ENCODE measurements at places on chromosomes 7 and 10.

DNA sequence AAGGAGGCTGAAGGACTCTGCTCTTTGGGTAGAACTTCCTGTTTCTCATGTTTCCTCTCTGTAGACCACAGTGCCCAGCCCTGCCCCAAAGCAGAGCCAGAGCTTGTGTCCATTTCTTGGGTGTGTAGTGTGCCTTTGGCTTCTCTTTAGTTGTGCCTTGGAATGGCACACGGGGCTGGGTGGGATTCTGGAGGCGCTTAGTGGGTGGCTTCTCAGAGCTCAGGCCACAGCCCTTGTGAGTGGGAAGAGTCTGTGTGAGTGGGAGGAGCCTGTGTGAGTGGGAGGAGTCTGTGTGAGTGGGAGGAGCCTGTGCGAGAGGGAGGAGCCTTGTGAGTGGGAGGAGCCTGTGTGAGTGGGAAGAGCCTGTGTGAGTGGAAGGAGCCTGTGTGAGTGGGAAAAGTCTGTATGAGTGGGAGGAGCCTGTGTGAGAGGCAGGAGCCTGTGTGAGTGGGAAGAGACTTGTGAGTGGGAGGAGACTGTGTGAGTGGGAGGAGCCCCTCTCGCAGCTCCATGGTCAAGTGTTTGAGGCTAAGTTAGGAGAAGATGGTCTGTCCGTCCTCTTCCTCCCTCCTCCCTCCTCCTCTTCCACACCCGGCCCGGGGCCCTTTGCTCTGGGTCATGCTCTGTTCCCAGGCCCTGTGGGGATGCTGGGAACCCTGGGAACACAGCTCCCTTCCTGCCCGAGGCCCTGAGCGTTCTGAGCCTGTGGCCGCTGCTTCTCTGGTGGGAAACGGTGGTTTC, 153.0 kb downstream of the GRK5 start:
- no peak for DNase-seq

DNA sequence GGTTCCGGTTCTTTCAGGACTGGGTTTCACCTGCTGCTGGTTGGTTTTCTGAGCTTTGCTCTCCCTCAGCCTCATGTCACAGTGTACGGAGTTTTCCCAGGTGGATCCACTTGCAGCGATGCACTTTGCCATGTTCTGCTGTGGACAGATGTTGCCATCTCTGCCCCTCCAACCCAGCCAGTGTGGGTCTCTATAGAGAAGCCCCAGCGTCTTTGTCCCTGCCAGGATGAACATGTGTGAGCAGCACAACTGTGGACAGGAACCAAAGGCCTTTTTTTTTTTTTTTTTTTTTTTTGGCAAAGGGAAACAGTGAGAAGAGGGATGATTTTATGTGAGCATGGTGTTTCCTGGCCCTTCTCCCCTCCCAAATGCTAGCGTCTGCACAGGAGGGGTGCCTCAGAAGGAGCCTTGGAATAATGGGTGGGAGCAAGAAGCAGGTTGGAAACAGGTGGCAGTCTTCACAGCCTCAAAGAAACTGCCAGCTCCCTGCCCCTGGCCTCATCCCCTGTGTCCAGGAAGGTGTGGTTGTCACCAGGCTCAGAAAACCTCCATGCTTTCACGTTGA, 106.5 kb downstream of the RPS24 start:
- no peak for DNase-seq

DNA sequence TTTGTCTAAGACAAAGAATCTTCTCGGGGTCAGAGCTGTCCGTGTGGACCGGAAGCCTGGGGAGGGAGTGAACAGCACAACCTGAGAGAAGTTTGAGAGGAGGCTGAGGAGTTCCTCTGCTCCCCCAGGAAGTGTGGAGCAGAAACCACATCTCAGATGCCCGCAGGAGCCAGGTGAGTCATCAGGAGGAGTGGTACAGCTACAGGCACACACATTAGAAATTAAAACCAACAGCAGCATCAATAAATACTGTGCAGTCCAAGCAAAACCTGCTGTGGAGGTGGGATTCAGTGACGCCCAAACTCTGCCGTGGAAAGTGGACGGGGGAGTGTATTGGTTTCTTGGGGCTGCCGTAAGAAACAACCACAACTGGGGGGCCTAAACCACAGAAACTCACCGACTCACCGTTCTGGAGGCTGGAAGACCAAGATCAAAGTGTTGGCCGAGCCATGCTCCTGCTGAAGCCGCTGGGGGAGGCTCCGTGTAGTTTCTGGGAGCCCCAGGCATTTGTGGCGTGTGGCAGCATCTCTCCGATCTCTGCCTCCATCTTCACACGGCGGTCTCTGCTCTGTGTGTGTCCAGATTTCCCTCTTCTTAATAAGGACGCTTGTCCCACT, 31.2 kb upstream of the GARS1 start:
- DNase-seq, result no peak

DNA sequence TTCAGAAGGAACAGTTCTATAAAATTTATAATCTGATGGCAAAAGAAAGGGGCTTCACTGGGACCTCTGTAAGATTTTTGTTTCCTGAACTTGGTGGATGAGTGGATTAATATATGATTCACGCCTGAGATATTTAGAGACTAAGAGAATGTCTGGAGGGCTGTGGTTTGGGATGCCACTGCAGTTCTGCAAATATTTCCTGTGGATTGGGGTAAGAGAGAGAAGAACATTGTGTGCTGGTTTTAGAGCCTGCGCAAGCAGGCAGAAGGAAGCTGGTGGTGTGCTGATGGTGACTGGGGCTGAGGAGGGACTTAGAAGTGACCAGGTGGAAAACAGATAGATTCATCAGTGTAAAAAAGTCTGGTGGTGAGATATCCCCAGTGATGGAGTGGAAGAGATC, 87.0 kb downstream of the SUGCT start:
- no peak for DNase-seq

GRCh38 chr7:21149809-21150208, 278.1 kb upstream of the SP4 start:
- no peak for DNase-seq

DNA sequence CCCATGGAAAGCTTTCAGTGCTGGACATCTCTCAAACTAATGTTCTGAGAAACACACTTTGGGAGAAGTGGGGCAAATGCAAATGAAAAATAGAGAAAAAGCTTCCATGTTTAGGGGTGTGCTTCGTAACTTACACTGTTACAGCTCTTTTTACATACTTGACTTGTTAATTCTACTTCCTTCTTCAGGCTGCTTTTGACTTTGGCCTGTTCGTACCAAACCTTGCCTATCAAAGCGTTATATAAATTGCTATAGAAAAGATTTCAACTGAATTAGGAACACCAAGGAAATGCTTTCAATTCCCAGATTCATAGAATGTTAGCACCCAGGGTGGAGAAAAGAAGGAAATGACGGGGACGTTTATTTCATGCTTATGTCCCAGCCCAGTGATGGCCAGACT, 140.8 kb upstream of the PRR15 start:
- DNase-seq, result no peak

- DNase-seq, result no peak
Observed at GRCh38 chr10:132166216-132166950, 20.4 kb upstream of the DPYSL4 start.

GRCh38 chr7:85285527-85285926, 98.7 kb upstream of the SEMA3D start:
- no peak for DNase-seq

GRCh38 chr10:126384269-126384873, 3.9 kb downstream of the ADAM12 start:
- DNase-seq, result no peak

DNA sequence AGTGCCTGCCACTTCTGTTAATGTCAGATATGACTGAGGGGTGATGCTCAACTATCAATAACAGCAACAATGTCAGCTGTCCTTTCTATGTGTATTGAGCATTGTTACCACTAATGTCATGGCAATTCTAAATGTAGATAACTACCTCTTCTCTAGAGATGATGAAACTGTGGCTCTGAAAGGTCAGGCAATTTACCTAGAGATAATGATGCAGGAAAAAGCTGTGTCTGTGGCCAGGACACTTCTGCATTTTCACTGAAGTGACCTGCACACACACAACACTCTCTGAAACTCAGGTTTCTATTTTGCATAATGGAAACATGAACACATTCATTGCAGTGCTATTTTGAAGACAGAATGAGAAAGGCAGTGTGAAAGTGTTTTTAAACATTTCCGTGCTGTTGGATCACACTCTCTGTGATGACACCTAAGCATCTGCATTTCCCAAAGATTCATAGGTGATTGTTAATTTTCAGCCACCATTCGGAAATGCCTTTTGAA, 148.2 kb downstream of the KCND2 start:
- DNase-seq, result no peak

DNA sequence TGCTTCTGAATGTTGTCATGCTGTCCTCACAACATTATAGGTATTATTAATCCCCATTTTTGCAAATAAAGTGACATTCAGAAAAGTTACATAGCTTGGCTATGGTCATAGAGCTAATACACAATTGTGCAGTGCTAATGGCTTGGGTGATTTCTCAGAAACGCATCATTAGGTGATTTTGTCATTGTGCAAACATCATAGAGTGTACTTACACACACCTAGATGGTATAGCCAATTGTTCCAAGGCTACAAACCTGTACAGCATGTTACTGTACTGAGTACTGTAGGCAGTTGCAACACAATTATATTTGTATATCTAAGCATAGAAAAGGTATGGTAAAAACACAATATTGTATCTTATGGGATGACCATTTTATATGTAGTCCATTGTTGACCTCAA, 91.0 kb downstream of the BTAF1 start:
- no peak for DNase-seq

DNA sequence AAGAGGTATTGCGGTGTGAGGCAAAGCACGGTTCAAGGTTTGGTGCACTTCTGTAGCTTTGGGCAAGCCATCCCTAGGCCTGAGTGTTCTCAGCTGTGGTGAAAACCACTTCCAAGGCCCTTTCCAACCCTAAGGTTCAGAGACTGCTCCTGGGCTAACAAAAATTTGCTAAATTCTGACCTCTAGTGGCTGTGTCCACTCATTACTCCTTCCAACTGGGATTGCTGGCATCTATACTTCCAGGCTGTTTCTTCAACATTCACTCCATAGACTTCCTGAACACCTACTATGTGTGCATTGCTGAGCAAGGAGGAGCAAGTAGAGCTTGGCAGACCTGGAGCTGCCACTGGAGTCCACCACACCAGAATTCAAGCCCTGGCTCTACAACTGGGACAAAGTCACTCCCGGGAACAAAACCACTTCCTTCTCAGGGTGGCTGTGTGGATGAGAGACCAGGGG, 29.3 kb upstream of the SH3PXD2A start:
- DNase-seq, result no peak

GRCh38 chr10:133359554-133359971, 1.7 kb upstream of the FUOM start:
- DNase-seq, result no peak

- DNase-seq, result no peak
Observed at GRCh38 chr10:77177589-77177988, 460.0 kb downstream of the KCNMA1 start.

GRCh38 chr7:157278791-157279724, 57.7 kb upstream of the DNAJB6 start:
- no peak for DNase-seq

- no peak for DNase-seq
Observed at GRCh38 chr7:94996369-94996768, 89.0 kb downstream of the PPP1R9A start.

DNA sequence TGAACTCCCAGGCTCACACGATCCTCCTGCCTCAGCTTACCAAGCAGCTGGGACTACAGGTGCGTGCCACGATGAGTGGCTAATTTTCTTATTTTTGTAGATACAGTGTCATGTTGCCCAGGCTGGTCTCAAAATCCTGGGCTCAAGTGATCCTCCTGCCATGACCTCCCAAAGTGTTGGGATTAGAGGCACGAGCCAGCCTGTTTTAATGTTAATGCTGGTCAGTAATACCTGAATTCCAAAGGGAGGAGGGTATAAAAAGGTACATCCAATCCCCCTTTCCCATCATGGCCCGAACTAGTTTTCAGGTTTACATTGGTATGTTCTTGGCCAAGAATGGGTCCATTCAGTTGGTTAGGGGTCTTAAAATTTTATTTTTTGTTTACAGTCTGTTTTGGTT, 329.1 kb downstream of the PARD3 start:
- DNase-seq, result no peak

DNA sequence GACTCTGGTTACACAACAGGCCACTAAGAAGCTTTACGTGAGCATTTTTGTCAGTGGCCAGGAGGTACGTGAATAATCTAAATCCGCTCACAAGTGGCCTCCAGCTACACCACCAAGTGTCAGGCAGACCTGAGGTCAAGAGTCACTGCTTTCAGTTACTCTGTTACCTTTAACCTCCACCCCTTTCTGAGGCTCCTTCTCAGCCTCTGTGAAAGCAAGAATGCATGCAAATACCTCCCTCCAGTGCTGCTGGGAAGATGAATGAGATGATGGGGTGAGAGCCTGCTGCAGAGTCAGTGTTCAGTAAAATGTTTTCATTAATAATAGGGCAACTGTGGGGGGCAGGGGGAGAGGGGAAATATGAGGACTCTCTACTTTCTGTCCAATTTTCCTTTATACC, 11.2 kb downstream of the DDC start:
- no peak for DNase-seq

DNA sequence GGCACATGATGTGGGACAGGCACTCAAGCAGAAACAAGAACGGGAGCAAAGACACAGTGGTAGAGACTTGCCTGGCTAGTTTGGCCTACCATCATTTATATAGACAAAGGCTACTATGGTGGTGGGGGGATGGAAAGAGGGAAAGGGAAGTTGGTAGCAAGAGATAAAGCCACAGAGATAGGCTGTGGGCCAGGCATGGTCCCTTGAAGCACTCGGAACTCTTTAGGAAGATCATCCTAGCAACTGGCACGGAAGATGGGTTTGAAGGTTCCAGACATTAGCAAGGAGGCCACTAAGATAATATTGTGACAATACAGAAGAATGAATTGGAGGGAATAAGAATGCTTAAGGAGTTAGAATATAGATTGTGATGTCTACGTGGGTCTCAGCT, 319.6 kb downstream of the ELMO1 start:
- no peak for DNase-seq

- no peak for DNase-seq
Observed at GRCh38 chr7:150978126-150978789, at the start of gene KCNH2. Gene KCNH2, minus strand, starts transcription at chr7:150978321. Its CDS starts 408 bp downstream, at chr7:150977913.

DNA sequence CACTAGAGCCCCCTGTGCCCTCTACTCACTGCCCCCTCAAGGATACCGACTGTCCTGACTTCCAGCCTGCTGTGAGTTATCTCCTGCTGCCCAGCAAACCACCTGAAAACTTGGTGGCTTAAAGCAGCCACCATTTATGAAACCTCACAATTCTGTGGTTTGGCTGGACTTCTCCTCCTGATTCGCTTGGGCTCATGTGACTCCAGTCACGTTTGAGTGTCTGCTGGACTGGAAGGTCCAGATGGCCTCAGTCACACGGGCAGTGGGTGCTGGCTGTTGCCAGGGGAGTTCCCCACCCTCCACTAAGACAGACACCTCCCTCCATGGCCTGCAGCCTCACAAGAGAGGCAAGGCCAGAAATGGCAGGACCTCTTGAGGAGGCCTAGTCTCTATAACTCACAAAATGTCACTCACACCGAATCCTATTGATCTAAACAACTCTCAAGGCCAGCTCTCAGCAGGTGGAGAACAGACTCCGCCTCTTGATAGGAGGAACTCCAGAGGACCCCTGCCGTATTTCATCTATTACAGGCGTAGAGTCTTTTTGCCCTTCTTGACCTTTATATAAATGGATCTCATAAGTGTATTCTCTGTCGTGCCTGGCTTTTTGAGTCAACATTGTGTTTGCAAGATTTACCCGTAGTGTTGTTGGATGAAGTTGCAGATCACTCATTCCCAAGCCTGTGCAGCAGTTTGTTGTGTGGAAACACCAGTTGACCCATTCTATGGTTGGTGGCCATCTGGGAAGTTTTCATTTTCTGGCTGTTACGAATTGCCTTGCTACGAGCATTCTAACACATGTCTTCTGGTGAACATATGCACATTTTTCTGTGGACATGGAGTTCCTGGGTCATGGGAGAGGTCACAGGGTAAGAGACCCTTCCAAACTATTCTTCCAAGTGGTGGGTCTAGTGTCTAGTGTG, 48.3 kb downstream of the ZMIZ1 start:
- DNase-seq, result no peak

- no peak for DNase-seq
Observed at GRCh38 chr7:65269150-65269856, 104.4 kb upstream of the ZNF92 start.
